ENCODE measurements at places on chromosomes 5 and 9.

DNA sequence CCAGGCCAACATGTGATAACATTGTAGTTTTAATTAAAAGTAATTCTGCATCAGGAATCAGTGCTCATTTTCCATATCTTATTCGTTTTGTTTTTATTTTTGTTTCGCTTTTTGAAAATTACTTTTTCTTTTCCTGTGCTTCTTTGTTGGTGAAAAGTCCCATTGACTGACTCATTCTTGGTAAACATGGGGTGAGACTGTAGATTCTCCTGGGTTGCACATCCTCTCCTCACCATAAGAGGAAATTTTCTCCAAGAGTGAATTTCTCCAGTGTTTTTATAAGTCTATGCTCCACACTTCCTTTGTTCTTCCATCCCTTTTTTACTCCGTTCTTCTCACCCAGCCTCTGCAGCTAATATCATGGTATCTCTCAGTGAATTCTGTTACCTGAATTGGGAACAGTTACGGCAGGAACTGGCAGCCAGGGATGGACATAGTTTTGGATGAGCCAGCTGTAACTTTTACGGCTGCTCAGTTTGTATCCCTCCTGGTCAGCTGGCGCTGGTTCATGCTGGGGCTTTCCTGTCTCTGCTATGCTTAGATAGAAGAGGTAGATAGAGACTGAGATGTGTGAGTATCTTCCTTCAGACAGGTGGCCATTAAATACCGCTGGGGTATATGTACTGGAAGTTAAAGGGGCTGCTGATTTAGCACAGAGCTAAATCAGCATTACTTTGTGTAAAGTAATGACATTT is 80.0 kb downstream of the MAN2A1 start:
- no peak for DNase-seq

- no peak for DNase-seq
These were observed 86.8 kb downstream of the ZNF622 start for GRCh38 chr5:16378762-16379161.

- no peak for DNase-seq
These were observed 2127.3 kb upstream of the WWC1 start for GRCh38 chr5:166163996-166164610.

GRCh38 chr5:154608531-154609011 is 130.5 kb upstream of the HAND1 start:
- DNase-seq: no peak

GRCh38 chr5:89120719-89121118 is 237.7 kb upstream of the MEF2C start:
- peak; percentile 1 for DNase-seq

GRCh38 chr9:135219676-135220600 is 132.5 kb downstream of the OLFM1 start:
- no peak for DNase-seq

DNA sequence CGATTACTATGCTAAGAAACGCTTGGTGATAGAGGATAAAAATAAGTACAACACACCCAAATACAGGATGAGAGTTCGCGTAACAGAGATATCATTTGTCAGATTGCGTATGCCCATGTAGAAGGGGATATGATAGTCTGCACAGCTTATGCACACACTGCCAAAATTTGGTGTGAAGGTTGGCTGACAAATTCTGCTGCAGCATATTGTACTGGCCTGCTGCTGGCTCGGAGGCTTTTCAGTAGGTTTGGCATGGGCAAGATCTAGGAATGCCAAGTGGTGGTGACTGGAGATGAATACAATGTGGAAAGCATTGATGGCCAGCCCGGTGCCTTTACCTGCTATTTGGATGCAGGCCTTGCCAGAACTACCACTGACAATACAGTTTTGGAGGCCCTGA is 208.4 kb downstream of the PDZD2 start:
- no peak for DNase-seq

DNA sequence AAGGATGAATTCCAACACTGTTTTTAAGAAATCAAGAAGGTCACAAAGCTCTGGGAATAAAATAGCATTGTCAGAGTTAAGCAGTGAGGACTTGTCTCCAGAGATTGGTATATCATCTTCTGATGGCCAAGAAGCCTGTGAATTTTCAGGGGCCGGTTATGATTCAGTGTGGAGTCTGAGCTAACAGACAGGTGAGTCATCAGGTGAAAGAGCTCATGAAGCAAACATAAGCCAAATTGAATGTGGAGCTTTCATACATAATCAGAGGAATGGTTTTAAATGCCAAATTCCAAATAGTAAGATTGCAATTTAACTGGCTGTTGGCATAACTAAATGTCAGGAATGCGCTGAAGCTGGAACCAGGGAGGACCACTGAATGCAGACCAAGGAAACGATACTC is 494.2 kb downstream of the MTRR start:
- no peak for DNase-seq

- DNase-seq: no peak
These were observed 344.7 kb downstream of the AGTPBP1 start for GRCh38 chr9:85397005-85397404.

- no peak for DNase-seq
These were observed 168.3 kb upstream of the OTULINL start for GRCh38 chr5:14413331-14413750.

- DNase-seq: no peak
These were observed 1.3 kb downstream of the PROB1 start for GRCh38 chr5:139393497-139394122.

Data from HuH-7 (cell line).